ENCODE measurements at places on chromosomes 5 and 9. TPM values are rescaled to one million over a fixed set of nuclear protein-coding genes. Genes with fewer than 3 reads are reported as not detected.

- H3K27me3 ChIP-seq = peaks cover 35% of the 10 kb centered on the region
- no peaks in the 10 kb centered on the region for H3K36me3 ChIP-seq
- peaks cover 6% of the 10 kb centered on the region for H3K4me1 ChIP-seq
These were observed 258.3 kb downstream of the GADD45G start for GRCh38 chr9:89863141-89863540.

The ZFR gene
- total RNA-seq = 39.8 TPM

The DUSP1 gene
- total RNA-seq = 6.5 TPM

GRCh38 chr9:14935106-14935751, 25.0 kb upstream of the FREM1 start:
- no peaks in the 10 kb centered on the region for H3K27me3 ChIP-seq
- no peaks in the 10 kb centered on the region for H3K4me1 ChIP-seq
- no peak overlapping the region for H3K27ac ChIP-seq
- DNase-seq = no peak
- H3K4me3 ChIP-seq = no peak overlapping the region
- no peaks in the 10 kb centered on the region for H3K36me3 ChIP-seq

DNA sequence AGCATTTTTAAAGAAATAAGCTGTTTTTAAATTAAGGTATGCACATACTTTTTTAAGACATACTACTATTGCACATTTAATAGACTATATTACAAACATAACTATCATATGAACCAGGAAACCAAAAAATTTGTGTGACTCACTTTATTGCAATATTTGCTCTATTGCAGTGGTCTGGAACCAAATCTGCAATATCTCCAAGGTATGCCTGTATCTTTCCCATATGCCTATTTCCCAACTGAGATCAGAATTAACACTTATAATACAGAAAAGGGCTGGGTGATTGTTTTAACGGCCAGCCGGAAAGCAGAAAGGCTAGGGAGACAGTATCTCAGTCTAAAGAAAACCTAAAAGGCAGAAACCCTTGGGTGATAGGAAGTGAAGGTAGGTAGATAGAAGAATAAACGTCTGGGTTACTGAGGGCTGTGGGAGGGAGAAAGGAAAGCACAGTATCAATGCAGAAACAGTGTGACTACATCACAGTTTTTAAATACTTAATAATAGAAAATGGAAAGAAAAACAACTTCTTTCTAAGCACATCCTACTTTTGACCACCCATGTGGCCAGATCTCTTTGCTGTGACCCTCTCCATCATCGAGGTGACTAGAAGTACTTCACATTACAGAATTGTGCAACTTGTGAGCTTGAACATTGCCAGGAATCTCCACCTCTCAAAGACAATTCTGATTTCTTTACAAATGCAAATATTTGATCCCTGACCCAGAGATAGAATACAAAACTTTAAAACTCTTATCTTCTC, 126.4 kb downstream of the LPAR1 start:
- no peak for DNase-seq
- no peaks in the 10 kb centered on the region for H3K36me3 ChIP-seq
- no peak overlapping the region for H3K27ac ChIP-seq
- no peaks in the 10 kb centered on the region for H3K4me1 ChIP-seq

- H3K4me1 ChIP-seq = peaks cover 3% of the 10 kb centered on the region
- H3K27ac ChIP-seq = no peak overlapping the region
- H3K36me3 ChIP-seq = no peaks in the 10 kb centered on the region
- no peak overlapping the region for H3K4me3 ChIP-seq
These were observed 51.9 kb upstream of the IQGAP2 start for GRCh38 chr5:76351176-76351575.

The MLANA gene
- not detected for total RNA-seq

The PDCD1LG2 gene
- total RNA-seq = 1.5 TPM

DNA sequence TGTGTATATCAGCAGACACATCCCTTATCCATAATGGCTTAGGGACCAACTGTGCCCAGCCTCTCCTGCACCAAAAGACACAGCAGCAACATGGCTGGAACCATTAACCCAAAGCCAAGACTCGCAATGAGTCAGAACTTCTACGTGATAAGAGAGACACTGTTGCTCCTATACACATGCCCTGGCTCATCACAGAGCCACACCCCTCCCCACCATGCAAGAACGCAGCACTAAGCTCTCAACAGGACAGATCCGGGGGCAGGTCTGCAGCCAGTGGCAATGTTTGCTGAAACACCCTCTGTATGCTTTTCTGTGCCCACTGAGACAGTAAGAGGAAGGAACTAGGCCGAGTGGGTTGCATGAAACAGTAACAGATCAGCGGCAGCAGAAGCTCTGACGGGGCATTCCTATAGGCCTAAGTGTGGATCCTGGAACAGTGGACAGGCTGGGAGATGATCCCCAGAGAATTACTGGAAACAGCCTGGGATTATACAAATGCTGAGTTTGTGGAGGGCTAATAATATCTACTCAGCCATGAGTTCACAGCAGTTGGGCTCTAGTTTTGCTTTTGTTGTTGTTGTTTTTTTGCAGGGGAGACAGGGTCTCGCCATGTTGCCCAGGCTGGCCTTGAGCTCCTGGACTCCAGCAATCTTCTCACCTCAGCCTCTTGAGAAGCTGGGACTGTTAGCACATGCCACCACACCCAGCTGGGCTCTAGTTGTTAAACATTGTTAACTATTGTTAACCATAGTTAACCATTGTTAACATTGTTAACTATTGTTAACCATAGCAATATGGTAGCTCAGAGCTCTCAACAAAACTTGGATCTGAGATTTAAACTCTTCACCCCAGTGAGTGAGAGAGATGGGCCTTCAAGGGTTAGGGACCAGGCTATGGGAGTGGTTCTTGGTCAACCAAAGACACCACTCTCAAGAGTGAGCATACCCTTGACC, 41.0 kb downstream of the B4GALT1 start:
- no peak overlapping the region for H3K4me3 ChIP-seq
- no peak for DNase-seq
- H3K27ac ChIP-seq = no peak overlapping the region
- H3K27me3 ChIP-seq = no peaks in the 10 kb centered on the region
- H3K36me3 ChIP-seq = peaks cover 11% of the 10 kb centered on the region
- peaks cover 14% of the 10 kb centered on the region for H3K4me1 ChIP-seq

DNA sequence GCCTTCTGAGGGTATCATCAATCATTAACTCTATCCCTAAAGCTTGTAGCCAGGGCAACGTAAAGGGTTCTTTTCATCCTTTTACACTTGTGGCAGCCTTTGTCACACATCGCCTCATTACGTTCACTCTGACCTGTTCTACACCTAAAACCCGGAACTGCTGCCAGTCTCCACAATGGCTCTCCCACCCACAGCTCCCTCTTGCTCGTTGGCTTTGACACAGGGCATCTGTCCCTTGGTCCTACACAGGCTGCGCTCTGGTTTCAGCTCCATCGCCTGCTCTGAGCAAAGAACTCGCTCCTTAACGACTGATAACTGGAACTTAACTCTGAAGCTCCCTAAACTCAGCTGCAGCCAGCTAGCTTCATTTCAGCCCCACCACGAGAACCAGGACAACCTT, 112.8 kb upstream of the CTNND2 start:
- no peaks in the 10 kb centered on the region for H3K27me3 ChIP-seq
- H3K36me3 ChIP-seq = no peaks in the 10 kb centered on the region
- H3K27ac ChIP-seq = no peak overlapping the region
- DNase-seq = no peak
- H3K4me3 ChIP-seq = no peak overlapping the region
- H3K4me1 ChIP-seq = no peaks in the 10 kb centered on the region
